Naive B cell (primary cell): ENCODE measurements at places on chromosomes 12 and 14.

DNA sequence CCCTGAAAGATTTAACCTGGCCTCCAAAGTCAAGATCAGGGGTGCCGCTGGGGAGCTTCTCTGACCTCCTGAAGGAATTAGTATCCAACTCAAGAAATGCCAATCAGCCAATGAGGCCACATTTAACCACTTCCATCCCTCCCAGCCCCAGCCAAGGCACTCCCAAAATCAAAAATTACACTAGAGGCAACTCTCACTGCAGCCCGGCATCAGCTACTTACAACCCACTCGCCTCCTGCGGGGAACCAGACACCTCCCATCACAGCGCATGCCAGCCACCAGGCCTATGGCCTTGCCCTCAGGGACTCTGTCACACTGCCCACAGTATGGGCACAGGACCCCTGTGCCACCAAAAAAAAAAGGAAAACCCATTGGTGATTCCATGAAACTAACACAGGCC lies 62.3 kb upstream of the DDX11 start:
- DNase-seq = no peak

DNA sequence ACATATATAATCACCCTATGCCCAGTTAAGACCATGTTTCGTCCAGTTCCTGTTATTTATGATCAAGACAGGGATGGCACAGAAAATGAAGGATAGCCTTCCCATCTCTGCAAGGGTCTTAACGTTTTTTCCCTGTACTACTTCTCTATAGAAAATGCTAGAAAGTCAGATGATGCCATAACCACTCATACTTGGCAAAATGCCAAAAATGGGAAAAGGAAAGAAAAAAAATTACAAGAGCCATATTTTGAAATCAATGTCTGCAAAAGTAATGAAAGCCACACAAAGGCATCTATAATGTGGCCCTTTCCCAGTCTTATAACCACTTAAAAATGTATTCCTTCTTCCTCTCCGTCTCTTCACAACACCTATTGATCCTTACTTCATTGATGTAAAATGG lies 1.8 kb upstream of the MYL6B start:
- DNase-seq = no peak

DNA sequence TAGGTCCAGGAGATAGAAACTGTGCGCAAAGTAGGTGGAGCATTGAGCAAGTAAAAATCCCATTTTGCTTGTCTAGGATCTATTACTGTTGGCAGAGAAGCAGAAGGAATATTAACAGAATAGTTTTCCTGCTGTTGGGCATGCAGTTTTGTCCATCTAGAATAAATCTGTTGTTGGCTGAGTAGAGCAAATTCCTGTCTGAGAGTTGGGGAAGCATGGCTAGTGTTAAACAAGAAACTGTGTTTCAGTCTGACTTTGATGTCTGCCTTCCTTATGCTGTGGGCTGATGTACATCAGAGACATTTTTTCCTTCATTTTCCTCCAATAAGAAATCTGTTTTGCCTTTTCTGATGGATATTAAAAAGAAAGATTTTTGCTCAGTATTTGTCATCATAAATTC lies 98.2 kb downstream of the RAD52 start:
- DNase-seq = no peak

GRCh38 chr12:29398495-29398894 lies 17.5 kb upstream of the ERGIC2 start:
- no peak for DNase-seq

GRCh38 chr12:121483949-121484348 lies 84.0 kb downstream of the RNF34 start:
- DNase-seq = no peak

- no peak for DNase-seq
Measured at GRCh38 chr12:132858718-132859266, 28.6 kb downstream of the CHFR start.

DNA sequence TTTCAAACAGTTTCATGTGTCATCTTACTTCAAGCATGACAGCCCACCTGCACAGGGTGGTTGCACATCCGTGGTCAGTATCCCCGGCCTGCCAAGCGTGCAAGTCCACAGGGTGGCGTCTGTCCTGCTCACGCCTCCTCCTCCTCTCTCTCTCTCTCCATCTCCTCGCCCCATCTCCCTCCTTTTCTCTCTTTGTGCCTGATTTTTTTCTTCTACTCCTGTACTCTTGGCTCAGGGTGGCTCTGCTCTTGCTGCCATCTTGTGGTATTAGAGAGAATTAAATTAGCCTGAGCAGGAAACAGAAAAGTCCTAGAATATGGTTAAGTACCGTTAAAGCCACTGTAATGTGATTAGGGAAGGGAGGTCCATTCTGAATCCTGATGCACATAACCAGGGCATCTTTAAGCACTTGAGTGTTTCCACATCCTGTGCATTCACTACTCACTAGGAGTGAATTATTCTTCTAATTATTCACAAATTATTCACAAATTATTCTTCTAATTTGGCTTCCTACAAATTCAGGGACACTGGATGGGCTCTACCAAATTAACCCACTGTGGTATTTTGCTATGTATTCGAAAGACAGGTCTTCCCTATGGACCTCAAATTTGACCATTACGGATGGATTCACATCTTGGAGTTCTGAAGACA lies 25.5 kb upstream of the DTX1 start:
- DNase-seq = no peak

GRCh38 chr12:51177897-51178296 lies 5.0 kb upstream of the TFCP2 start:
- no peak for DNase-seq

GRCh38 chr14:74563233-74563585 lies 48.8 kb downstream of the LTBP2 start:
- no peak for DNase-seq

DNA sequence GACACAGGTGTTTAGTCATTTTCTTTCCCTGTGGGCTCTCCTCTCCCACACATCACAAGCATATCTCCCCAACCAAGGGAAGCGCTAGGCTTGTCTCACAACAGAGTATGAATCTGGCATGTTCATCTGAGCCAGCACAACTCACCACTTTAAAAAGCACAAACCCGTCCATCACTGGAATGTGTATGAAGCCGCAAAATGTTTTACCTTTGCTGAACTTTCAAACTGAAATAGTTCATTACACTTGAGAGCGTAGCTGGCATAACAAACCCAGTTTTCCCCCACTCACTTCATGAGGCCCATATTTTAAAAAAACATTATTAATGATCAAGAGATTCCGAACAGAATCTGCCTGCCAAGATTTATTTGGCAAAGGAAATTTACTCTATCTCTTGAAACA lies 15.8 kb downstream of the NID2 start:
- no peak for DNase-seq

DNA sequence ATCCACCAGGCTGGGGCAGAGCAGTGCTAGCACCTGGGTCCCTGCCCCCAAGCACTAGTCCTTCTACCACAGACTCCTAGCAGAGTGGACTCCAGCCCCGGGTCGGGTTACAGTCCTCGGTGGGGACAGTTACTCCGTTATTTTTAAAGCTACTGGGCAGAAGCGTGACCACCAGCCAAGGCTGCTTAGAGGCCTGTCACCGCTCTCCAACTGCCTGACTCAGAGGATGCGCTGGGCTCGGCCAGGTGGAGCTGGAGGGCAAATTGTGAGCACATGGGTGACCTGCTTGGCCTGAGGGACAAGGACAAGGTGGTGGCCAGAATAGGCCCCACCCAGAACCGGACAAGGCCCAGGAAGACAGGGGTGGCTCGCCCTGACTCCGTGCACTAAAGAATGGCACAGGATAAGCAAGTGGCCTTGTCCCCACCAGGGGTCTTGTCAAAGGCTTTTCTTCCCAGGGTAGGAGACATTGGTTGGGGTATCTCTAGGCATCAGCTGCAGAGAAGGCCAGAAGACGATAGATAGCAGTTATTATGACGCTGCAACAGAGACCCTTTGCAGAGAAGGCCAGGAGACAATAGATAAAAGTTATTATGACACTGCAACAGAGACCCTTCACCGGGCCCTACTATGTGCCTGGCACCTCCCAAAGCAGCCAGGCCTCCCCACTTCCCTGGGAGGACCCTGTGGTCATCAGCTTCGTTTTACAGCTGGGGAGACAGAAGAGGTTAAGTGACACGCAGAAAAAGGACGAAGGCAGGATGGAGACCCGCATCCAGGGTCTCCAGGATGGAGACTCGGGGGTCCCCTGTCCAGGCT lies 1.6 kb downstream of the ABCB9 start:
- DNase-seq = no peak

DNA sequence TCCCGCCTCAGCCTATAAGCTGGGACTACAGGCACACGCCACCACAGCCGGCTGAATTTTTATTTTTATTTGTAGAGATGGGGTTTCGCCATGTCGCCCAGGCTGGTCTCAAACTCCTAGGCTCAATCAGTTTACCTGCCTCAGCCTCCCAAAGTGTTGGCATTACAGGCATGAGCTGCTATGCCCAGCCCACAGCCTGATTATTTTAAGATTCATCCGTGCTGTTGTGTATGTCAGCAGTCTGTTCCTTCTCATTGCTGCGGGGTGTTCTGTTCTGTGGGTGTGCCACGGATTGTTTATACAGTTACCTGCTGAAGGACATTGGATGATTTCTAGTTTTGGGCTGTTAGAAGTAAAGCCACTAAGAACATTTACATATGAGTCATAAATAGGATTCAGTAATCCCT lies 9.6 kb upstream of the EP400 start:
- DNase-seq = no peak

DNA sequence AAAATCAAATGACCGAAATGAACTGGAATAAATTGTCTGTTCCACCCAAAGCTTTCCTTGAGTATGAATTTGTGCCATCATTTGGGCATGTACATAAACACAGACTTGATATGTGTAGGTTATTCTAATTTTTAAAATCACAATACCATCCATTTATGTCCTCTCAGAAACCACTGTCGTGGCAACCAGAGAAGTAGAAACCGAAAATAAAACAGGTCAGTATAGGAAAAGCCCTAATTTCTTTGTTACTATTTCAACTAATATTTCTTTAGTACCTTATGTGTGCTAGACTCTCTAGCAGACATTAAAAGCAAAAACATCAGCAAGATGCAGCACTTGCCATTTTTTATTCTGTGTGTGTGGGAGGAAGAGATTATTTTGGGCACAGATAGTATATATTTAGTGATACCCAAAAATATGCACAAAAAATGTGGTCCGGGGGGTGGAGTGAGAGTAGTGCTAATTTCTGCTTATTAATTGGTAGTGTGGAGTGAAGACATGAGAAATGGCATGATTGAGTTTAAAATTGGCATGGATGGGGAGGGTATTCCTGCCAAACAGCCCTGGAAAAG lies 130.8 kb upstream of the CNTN1 start:
- DNase-seq = no peak

- DNase-seq = no peak
Measured at GRCh38 chr14:89598548-89599186, 181.6 kb upstream of the FOXN3 start.

DNA sequence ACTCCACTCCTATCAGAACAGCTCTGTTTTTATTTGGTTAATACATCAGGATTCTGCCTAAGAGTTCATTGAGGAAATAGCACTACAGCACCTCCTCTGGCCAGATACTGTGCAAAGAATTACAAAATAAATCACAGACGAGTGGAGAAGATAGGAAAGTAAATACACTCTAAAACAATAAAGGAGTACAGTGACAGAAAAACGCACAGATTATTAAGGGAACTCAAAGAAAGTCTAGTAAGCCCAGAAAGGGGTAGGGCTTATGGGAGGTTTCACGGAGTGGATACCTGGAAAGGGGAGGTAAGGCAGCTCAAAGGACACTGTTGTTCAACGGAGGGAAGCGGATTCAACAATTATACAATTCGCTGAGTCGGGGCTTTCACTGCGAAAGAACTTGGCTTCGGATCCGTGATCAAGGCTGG lies 5.5 kb downstream of the OR10AD1 start:
- peak; percentile 41 for DNase-seq

DNA sequence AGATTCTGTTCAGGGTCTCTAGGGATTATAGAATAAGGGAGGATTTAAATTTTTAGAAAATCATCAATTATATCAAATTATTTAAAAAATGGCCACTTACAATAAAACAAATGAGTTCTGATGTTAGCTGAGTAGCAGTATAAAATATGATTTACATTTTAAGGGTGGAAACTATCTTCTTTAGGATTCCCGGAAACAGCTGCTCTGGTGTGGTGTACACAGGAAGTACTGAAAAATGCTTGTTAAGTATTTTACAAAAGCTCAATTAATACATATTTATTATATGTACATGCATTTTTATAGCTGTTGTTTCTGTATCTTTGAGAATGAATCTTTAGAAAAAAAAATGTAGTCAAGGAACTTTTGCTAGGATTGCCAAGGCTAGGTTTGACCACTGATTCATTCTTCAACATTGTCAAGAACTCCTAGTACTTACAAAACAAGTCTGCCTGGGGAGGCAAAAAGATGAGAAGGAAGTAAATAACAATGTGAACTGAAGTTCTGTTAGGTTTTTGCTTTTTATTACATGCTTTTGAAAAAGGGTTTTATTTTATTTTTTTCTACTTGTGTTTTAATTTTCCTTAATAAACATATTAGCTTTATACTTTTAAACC lies 48.0 kb downstream of the ARF6 start:
- no peak for DNase-seq

DNA sequence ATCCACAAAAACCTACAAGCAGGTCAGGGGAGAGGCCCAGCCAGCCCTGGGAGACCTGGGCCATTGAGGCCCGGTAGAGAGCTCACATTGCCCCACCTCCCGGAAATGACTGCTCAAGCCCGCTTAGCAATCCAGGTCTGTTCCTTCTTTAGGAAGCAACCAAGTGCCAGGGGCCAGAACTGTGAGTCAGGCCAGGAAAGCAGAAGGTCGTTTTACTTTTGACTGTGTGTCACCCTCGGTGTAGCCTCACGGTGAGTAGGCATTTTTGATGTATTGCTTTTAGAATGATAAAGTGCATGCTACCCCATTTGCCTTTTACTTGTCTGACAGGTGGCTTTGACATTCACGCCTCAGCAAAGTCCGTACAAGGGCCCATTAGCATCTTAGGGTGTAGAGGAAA lies 25.4 kb upstream of the PWP1 start:
- no peak for DNase-seq

GRCh38 chr14:57246933-57247657 lies 21.6 kb downstream of the EXOC5 start:
- DNase-seq = no peak

GRCh38 chr12:27343255-27344000 lies 10.8 kb downstream of the BMAL2 start:
- DNase-seq = no peak

GRCh38 chr12:22029491-22029890 lies 16.5 kb upstream of the CMAS start:
- no peak for DNase-seq

GRCh38 chr12:116674643-116675183 lies 63.2 kb downstream of the SPRING1 start:
- DNase-seq = no peak

DNA sequence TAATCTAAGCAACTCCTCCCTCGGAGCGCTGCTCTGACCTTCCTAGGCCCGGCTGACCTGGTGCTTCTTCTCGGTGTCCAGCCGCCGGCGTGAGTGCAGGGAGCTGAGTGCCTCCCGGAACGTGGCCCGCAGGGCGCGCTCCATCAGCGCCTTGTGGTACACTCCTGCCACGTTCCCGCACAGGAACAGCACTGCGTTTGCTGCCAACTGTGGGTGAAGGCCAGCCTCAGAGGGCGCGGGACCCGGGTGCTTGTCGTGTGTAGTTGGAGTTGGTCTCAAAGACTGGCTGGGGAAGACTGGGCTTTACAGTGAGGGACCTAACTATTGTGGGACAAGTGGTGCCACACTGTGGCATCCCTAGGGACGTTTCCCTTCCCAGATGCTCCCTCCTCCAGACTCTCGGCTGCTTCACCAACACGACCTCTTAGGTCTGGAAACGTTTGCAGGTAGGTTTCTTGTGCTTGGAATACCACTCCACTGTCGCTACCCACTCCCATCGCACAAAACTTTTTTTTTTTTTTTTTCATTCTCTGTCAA lies 3.1 kb downstream of the ADCY4 start:
- DNase-seq = no peak
